Dermis blood vessel endothelial cell (primary cell): ENCODE measurements at places on chromosomes 11 and 22. TPM values are rescaled to one million over a fixed set of nuclear protein-coding genes. Genes with fewer than 3 reads are reported as not detected.
A peak's percentile ranks its signal among the peaks of the same experiment; 100 is the strongest.

The SCN2B gene
- under 0.01 TPM in 1 of 2 replicates, not detected in the other for total RNA-seq

DNA sequence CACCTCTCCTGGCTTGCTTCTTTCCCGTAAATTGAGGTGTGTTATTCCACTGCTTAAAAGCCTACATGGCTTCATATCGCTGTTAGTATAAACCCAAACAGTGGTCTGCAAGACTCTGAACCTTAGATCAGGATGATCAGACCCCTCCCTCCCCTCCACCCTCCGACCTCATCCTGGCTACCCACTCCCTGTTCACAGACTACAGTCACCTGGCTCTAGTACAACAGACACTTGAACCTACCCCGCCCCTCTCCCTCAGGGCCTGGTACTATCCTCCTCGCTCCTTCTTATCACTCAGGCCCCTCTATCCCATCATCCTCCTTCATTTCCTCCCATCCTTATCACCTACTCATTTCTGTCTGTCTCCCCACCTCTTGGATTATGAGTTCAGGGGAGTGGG, 20.1 kb downstream of the PTPRJ start:
- no peak for DNase-seq

GRCh38 chr11:133325711-133326110, 206.6 kb downstream of the OPCML start:
- no peak for DNase-seq

- no peak for DNase-seq
These were observed 13.4 kb downstream of the DGCR2 start for GRCh38 chr22:19108807-19109197.

The OR6A2 gene
- total RNA-seq = 0.05 and 0.17 TPM in 2 replicates

The DRD4 gene
- under 0.01 TPM in 1 of 2 replicates, not detected in the other for total RNA-seq

DNA sequence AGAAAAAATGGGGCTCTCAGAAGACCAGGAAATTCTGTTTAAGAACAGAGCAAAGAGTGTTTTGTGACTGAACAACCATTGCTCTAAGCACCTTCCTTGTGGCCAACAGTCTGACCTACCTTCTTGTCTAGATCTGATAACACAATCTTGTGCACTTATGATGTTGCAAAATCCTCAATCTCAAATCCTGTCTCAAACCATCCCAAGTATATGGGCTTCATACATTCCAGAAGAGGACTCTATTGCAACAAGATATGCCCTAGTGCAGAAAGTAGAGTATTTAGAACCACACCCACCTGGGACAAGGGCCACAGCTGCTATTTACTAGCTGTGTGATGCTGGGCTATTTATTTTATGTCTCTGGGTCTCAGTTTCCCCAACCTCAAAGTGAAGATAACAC, 27.1 kb downstream of the RASSF10 start:
- no peak for DNase-seq

GRCh38 chr11:57294225-57295131, 30.3 kb downstream of the TNKS1BP1 start:
- peak; percentile 65 for DNase-seq

- DNase-seq = no peak
These were observed 12.8 kb upstream of the CABP7 start for GRCh38 chr22:29707010-29707409.

DNA sequence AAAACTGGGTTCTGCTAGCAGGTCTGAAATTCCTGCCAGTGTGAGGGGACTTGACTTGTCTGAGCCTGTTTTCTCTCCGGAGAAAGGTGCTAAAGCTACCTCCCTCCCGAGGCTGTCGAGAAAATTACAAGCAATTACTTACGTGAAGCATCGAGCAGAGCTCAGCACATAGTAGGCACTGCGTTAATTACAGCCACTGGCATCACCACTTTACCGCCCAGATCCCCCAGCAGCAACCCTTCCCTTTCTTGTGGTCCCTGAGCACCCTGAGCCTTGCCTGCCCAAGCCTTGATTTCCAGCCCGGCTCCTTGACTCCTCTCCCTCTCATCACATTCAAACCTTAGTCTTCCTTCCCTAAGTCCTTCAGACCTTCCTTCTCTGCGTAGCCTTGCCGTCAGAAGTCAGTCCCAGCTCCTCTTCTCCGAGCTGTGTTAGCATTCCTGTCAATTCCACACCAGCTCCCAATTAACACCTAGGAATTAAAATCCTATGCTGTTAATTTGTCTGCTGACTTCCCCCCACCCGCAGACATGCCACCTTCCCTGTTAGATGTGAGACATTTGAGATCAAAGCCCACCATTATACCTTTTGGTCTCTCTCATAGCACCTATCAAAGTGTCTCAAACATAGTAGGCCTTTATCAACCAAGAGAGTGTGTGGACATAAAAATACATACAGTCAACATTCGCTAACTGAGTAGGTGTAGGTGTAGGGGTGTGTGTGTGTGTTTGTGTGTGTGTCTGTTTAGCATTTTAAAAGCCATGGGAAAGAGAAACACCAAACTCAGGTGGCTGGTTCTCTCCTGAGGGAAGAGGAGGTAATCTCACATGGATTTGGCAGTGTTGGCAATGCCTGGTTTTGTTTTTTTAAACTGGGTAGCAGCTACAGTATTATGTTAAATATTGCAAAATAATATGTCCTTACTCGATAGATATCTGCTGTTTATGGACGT, 2.8 kb upstream of the KCNJ5 start:
- no peak for DNase-seq

The MS4A7 gene
- total RNA-seq = not detected in 2 replicates

The PNPLA5 gene
- total RNA-seq = not detected in 2 replicates

GRCh38 chr22:34395370-34395769, 475.1 kb upstream of the LARGE1 start:
- DNase-seq = no peak

The CCDC157 gene
- total RNA-seq = 1.5 and 2.2 TPM in 2 replicates

The NR1H3 gene
- 34.7 and 36.6 TPM in 2 replicates for total RNA-seq

- DNase-seq = no peak
These were observed 51.3 kb downstream of the RPL27A start for GRCh38 chr11:8733852-8734251.

DNA sequence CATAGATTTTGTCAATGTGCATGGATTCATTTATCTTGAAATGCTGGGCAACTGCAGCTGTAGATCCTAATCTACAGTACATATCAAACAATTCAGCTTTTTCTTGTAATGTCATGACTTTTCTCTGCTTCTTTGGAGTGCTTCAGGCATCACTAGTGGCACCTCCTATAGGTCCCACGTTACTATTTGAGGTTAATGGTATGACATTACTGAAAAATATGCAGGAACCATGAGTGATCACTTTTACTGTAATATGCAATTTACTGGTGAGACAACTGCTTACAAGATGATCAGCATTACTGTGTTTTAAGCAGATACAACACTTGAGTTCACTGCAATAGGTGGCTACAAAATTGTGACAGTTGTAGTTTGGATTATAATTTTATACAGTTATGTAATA, 3.0 kb downstream of the CENATAC start:
- DNase-seq = no peak

DNA sequence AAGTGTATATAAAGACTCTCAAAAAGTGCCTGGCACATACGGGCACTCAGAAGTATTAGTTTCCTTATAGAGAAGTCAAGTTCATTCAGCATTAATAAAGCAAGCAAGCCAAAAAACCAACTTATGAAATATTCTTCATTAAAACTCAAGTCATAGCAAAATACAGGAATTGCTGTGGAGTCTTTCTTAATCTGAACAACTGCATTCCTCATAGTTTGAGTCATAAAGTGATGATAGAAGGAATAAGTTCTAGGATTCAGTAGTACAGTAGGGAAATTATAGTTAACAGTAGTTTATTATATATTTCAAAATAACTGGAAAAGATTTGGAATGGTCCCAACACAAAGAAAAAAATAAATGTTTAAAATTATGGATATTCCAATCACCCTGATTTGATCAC, 200.3 kb downstream of the C11orf91 start:
- no peak for DNase-seq

GRCh38 chr11:73157101-73158010, 15.2 kb upstream of the FCHSD2 start:
- DNase-seq = no peak

The RIBC2 gene
- total RNA-seq = 0.34 and 1.3 TPM in 2 replicates

DNA sequence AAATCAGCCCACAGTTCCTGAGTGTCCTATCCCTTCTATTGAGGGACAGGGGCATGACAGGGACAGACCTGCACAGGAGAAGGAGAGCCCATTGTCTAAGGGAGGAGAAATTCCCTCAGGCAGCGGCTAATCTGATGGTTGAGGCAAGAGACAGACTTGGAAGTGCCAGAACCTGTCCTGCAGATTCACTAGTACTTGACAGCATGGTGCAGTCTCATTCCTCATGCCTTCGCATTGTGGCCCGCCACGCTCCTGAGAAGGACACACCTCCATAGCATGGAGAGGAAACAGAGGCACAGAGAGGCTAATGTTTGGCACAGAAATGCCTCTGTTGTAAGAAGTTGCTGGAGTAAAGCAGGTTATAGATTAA, 3.2 kb downstream of the P2RY6 start:
- DNase-seq = no peak

DNA sequence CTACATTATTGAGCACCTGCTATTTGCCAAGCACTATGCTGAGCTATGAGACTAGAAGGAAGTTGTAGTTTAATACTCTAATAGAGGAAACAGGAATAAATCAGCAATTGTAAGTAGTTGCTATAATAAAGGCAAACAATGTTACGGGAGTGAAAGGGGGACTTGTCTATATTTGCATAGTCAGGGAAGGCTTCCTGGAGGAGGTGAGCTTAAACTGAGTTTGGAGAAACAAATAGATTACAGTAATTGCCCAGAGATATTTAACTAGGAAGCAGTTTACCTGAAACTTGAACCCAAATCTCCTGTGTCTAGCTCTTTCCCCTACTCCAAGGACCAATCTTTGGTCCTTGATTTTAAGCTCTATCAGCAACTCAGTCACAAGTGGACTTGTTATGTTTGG, 2.1 kb upstream of the ENTHD1 start:
- DNase-seq = no peak

- peak; percentile 73 for DNase-seq
These were observed 11.6 kb downstream of the MMP3 start for GRCh38 chr11:102831489-102832440.

DNA sequence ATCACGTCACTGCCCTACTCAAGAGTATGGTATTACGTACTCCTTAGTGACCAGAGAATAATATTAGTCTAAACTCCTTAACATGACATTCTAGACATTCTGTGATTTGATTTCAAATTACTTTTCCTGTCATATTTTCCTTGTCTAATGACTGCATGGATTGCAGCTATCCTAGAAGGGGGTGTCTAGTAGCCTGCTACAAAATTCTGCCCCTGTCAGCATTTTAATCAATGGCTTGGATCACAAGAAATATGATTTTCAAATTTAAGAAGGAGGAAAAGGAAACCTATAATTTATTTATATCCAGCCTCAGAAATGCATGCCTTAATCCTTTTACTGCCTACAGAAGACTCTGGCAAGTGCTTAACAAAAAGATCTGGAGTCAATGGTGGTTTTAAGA, 216.8 kb downstream of the SWAP70 start:
- DNase-seq = no peak

DNA sequence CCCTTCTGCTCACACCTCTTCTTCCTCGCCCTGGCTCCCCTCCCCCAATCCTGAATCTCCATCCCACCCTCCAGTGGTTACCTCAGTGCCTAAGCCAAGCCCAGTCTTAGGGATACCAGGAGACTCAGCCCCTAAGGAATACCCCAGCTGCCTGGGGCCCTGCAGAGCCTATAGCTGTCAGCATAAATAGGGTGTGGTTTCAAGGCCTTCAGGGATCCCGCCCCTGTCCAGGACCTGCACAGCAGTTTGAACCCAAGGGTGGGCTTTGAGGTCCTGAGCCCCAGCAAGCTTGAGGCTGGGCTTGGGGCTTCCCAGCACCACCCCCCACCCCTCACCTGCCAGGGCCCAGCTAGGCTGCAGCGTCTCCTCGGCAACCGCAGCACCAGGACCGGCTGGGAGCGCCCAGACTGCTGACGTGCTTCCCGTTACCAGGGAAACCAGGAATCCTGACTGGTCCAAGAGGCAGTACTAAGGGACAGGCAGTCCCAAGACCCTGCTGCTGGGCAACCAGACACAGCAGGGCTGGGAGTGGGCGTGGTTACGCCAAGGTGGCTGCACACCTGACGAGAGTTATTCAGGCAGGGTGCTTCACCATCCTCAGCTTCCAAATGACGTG, 13.7 kb downstream of the APBB1 start:
- DNase-seq = no peak

GRCh38 chr11:63998558-63999348, 12.5 kb downstream of the OTUB1 start:
- DNase-seq = no peak

- no peak for DNase-seq
These were observed 22.5 kb downstream of the LRRC32 start for GRCh38 chr11:76648061-76648460.

GRCh38 chr11:69636512-69637197, 4.3 kb upstream of the CCND1 start:
- peak; percentile 87 for DNase-seq

The LIPT2 gene
- total RNA-seq = 3.0 and 3.6 TPM in 2 replicates

DNA sequence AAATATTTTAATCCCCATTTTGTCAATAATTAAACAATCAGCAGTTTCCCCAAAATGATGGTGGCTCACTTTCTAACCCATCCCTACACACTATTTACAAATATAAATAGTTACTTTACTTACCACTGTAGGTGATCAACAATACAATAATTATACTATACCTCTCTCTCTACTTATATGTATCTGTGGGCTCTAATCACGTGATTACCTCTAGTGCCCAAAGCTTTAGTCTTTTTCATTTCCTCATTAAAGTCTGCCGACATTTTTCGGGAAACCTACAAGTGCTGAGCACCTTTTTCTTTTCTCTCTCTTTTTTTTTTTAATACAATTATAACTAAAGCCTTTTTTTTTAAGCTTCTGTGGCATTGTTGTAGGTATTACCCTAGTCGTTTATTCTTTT, 23.9 kb downstream of the DLG2 start:
- no peak for DNase-seq

The CASP5 gene
- not detected in 2 replicates for total RNA-seq

DNA sequence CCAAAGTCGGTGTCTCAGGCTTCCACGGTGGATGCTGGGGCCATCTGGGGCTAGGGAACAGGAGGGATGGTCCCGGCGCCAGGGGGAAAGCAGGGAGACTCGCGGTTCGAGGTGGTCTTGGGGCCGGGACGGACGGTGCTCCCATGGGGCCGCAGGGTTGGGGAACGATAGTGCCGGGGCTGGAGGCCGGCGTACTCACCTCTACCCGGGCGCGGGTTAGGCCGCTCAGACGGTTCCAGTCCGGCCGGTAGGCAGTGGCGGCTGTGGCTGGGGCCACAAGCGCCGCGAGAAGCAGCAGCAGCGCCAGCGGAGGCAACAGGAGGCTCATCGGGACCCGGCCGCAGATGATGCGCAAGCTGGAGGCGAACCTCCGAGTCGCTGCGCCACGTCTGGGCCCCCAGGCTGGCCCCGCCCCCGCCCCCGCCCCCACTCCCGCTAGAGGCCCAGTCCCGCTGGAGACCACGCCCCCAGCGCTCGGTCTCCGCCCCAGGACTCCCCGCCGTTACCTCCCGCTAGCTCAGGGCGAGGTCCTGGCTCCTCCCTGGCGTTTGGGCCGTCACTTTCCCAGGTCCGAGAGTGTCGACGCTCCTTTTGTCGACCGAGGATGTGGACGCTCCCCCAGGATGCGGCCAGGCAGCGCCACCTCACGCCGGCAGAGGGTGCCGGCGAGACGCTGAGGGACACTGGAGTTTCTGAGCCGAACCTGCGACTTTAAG, at the start of gene SELENOM:
SELENOM (minus strand) TSS at position 391 of the 716 bp plus-strand sequence; CDS start at position 328, 63 bp downstream.
- DNase-seq = peak; percentile 98

GRCh38 chr11:34824425-34824824, 91.8 kb downstream of the APIP start:
- DNase-seq = no peak

The CREB3L1 gene
- 0.33 and 0.68 TPM in 2 replicates for total RNA-seq

The APOL5 gene
- total RNA-seq = not detected in 2 replicates
